ENCODE measurements at places on chromosomes 2 and 18. TPM values are rescaled to one million over a fixed set of nuclear protein-coding genes. Genes with fewer than 3 reads are reported as not detected.

GRCh38 chr2:237236188-237236587 is 150.5 kb downstream of the COPS8 start:
- no peak for DNase-seq

DNA sequence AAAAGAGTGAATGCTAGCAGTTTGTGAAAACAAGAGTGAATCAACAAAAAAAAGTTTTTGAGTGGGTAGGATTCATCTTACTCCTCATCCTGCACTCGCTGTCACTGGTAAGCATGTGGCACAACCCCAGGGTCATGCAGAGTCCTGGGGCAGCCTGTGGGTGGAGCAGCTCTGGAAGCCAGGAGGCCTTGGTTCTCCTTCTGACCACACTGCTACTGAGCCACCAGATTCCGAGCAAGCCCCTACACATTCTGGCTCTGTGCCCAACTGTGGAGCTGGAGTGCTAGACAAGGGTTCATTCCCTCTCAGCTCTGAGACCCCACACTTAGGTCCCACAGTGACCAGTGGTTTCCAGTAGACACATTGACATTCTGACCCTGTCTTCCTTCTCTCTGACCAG is 670.6 kb downstream of the BCL11A start:
- DNase-seq = no peak

GRCh38 chr2:221896505-221897151 is 324.5 kb upstream of the EPHA4 start:
- DNase-seq = no peak

DNA sequence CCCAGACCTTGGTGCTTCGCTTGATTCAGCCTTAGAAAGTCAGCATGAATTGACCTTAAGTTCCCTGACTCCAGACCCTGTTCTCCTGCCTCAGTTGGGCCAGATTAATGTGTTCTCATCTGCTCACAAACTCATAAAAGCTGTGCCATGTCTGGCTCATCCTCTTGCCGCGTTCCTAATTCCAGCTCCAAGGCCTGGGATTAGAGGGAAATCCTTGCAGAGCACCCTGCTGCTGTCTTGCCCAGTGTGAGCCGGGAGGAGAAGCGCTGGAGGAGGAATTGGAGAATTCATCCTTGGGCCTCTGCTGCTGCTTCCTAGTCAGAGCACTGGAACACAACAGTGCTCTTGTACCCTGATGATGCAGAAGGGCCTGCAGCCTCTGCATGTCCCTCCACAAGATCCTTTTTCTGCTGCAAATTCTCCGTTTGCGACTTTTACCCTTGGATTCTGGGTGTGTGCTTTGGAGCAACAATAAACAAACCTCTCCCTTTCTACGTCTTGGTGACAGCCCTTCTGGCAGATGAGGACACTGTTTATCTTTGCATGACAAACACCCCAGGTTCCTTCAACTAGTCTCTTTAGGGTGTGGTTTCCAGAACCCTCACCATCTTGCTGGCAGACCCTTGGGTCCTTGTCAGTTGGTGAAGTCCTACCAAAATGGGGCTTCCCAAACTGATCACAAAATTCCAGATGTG is 46.9 kb upstream of the CNGA3 start:
- no peak for DNase-seq

DNA sequence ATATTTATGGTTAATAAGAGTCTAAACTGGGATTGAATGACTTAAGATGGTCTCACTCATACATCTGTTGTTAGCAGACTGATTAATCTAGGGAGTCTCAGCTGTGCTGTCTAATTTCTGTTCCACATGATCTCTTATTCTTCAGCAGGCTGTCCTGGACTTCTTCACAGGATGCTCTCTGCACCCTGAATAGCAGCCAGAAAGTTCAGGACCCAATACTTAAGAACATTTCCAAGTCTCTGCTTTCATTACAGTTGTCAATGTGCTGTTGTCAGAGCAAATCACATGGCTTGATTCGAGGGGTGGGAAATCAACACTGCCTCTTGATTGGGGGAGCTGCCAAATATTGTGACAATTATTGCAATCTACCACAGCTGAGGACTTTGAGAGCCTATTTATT is 627.1 kb upstream of the SLC8A1 start:
- DNase-seq = no peak

DNA sequence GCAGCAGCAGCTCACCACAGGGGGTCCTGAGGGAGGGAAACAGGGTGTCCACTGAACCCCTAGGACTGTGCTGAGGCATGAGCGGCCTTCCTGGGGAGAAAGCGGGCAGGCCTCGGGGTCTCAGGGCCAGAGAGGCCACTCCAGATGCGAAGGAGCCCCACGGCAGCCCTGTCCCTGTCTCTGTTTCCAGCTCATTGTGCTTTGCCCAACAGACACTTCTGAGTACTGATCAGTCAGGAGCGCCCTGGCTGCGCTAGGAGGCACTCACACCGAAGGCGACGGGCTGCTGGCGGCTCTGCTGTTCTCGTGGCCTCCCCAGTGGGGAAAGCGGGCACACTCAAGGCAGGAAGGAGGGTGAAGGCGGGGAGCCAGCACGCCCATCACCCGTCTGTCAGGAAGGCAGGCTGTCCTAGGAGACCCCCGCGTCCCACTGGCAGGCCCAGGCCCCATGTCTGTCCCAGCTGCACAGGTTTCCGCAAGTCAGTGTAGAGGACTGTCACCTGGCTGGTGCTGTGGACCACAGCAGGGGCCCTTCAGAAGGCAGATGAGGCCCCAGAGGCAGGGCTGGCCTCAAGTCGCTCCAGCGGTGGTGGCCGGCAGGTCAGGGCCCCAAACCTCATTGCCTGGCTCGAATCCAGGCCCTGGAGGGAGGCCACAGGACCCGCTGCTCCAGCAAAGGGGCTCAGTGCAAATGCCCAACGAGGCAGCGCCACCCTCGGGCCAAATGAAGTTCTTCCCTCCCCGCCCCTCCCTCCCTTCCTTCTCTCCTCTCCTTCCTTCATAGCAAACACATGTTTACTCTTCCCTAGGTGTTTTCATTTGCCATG is 6.8 kb downstream of the ESPNL start:
- no peak for DNase-seq

Gene TTN
- 0.41 TPM for total RNA-seq

Gene ZNF385B
- not detected for total RNA-seq

Gene RNF103
- total RNA-seq = 24.3 TPM

Gene SH3RF3
- 32.5 TPM for total RNA-seq

Gene GPR155
- 3.8 TPM for total RNA-seq

Gene IL36G
- not detected for total RNA-seq

Gene DLGAP1
- total RNA-seq = 1.6 TPM

Gene NEDD4L
- total RNA-seq = 36.4 TPM

Gene UBE2E3
- 98.1 TPM for total RNA-seq

All from glomerular endothelial cell (primary cell).